T-helper 2 cell (primary cell): ENCODE measurements at places on chromosomes 5 and 9.

DNA sequence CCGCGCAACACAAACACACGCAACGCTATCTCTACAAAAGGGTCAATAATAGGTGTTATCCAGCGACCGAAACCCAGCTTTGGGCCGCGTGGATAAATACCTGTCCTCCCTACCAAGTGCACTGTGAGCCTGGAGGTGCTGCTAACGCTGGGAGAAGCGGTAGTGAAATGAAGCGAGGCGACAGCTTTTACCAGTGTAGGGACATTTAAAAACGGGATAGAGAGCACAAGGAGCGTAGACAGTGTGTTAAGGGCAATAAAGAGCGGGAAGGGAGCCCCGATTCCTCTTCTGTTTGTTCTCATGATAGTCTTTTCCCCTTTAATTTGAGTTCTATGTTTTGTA, 421 bp upstream of the DEPDC1B start:
- DNase-seq: no peak

GRCh38 chr5:34930462-34930844, 1.1 kb downstream of the DNAJC21 start:
- no peak for DNase-seq

- DNase-seq: no peak
These were observed 54.3 kb upstream of the PTPDC1 start for GRCh38 chr9:94029932-94030317.

GRCh38 chr9:124038239-124038638, 26.7 kb downstream of the LHX2 start:
- DNase-seq: no peak

GRCh38 chr5:149147676-149148075, 6.4 kb downstream of the ABLIM3 start:
- DNase-seq: no peak

DNA sequence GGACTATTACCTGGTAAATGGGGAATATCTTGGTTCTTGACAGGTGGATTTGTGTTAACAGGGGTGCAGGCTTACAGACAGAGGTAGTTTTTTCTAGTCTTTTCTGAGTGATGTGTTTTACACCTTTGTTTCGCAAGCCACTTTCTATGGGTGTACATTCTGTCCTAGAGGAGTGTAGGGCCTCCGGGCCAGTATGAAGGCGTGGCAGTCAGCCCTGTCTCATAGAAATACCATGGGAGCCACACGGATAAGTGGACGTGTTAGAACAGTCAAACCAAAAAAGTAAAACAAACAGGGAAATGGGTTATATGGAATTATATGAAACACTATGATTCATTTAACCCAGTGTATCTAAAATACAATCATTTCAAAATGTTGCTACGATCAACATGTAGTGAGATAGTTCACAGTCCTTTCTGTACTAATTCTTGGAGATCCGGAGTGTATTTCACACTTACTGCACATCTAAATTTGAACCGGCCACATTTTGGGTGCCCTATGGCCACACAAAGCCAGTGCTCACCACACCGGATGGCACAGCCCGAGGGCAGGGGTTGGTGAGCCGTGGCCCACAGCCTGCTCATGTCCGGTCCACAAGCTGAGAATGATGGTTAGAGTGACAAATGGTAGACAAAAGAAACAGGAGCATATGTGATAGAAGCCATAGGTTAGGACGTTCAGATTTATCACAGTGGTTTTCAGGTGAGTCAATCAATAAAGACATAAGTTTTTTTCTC, 80.1 kb upstream of the IRX4 start:
- DNase-seq: no peak

DNA sequence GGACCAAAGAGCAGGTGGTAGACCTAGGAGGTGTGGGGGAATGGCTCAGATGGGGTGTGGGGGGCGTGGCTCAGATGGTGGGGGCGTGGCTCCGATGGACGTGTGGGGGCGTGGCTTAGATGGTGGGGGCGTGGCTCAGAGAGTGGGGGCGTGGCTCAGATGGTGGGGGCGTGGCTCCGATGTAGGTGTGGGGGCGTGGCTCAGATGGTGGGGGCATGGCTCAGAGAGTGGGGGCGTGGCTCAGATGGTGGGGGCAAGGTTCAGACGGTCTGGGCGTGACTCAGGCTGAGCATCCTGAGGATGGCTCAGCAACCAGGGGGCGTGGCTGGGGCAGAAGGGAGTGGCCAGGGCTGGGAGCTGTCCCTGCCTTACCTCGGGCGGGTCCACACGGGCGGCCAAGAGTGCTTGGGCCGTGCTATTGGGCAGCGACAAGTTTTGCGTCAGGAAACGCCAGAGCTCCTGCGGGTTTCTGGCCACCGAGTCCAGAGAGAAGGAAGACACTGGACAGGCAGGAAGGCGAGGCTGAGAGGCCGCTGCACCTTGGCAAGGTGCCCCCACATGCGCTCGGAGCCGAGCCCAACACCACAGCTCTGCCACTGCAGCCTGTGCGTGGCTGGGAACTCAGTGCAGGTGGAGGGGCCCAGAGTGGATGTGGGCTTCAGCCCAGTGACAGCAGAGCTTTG, 5.9 kb downstream of the ABCA2 start:
- peak; percentile 84 for DNase-seq

DNA sequence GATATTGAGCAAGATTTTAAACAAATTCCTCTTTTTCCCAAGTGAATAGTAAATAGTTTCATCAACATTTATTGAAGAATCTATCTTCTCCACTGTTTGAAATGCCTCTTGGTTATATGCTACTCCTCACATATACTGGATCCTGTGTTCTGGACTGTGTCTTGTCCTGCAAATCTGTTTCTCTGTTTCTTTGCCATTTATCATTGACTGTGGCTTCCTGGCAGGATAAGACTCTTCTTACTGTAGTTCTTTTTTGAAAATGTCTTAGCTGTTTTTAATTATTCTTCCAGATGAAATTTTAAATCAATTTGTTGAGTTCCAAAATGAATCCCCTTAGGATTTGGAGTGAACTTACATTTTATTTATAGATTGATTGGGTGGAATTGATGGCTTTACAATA, 27.8 kb downstream of the RALGPS1 start:
- DNase-seq: no peak

- no peak for DNase-seq
These were observed 68.8 kb upstream of the LRRC70 start for GRCh38 chr5:62509806-62510205.

GRCh38 chr5:150809363-150809762, 30.8 kb downstream of the SMIM3 start:
- DNase-seq: no peak

- no peak for DNase-seq
These were observed 435.7 kb downstream of the DMAC1 start for GRCh38 chr9:7363777-7364477.

DNA sequence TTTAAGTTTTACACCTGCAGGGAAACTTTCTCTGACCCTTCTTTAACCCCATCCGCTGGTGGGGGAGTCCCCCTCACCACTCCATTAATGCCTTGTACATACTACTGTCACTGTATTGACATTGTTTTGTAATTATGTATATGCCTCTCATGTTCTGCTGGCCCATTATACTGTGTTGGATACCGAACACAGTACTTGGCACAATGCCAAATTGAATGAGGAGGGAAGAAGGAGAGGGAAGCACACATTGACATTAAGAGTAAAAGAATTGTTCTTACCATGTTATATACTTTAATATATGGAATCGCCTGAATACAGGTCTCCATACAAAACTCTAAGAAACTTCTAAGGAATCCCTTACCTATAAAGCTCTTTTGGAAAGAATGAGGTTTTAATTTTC, 73.6 kb upstream of the GRHPR start:
- no peak for DNase-seq

GRCh38 chr5:103441523-103441922, 121.1 kb downstream of the NUDT12 start:
- DNase-seq: no peak

GRCh38 chr9:76150013-76150412, 244.2 kb downstream of the RFK start:
- no peak for DNase-seq

DNA sequence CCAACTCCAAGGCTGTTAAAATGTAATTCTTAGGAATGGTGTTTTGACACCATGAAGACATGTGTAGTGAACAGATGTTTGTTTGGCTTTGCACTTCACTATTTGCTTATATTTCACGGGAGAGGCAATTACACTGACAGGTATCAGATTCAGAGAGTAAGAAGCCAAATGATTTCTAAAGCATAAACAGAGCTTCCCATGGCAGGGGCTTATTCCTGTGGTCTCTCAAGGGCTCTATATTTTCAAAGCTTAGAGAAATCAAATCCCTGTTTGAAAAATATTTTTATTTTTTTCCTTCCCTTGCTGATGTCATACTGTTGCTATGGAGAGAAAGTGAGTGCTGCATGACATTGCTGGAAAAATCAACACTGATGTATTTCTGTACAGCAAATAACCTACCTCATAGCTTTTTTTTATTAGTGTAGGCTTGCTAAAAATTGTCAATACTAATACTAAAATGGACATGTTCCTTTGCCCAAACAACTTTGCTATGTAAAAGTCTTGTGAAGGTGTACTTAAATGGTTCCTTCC, 161.4 kb downstream of the GIN1 start:
- DNase-seq: no peak

GRCh38 chr5:168291964-168292785, 730 bp downstream of the WWC1 start:
- no peak for DNase-seq

GRCh38 chr9:12797037-12797436, 22.2 kb downstream of the LURAP1L start:
- DNase-seq: no peak

- DNase-seq: no peak
These were observed 14.7 kb downstream of the LRRC70 start for GRCh38 chr5:62593331-62593730.

- no peak for DNase-seq
These were observed 66.2 kb downstream of the MPDZ start for GRCh38 chr9:13213337-13213736.

DNA sequence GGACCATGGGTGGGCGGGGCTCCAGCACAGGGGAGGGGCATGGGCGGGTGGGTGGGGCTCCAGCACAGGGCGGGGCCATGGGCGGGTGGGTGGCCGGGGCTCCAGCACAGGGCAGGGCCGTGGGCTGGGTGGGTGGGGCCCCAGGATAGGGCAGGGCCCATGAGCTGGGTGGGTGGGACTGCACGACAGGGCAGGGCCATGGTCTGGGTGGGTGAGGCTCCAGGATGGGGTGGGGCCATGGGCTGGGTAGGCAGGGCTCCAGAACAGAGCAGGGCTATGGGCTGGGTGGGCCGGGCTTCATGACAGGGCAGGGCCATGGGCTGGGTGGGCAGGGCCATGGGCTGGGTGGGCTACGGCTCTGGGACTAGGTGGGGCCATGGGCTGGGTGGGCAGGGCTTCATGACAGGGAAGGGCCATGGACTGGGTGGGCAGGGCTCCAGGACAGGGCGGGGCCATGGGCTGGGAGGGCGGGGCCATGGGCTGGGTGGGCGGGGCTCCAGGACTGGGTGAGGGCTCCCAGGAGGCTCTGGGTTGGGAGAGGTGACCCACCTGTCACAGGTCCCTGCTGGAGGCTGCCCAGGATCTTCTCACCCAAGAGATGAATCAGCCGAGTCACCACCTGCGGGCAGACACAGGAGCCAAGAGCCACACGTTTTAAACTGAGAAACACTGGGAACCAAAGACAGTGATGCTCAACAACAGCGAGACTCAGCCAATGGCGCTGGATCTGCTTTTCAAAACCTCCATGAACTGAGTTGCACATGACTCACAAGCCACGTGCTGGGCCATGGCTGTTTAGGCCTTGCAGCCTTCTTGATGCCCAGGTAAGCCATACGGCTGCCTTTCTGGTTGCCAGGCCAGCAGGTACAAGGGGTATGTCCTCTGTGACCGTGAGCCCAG, 33.6 kb upstream of the NSMF start:
- no peak for DNase-seq

DNA sequence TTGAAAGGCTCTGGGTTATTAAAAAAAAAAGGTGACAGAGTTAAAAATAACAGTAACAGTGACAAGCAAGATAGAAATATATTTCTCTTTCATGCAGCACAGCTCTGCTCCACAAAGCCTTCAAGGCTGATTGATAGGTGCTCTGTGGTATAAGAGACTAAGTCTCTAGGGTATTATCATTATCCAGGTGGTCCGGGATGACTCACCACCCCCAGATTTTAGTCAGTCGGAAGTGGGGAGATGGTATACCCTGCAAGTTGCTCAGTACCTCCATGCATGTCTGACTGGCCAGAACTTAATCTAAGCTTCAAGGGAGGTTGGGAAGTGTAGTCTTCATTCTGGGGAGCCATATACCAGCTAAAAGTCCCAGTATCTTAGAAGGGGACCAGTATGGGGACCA, 76.1 kb downstream of the SLC1A3 start:
- DNase-seq: no peak

DNA sequence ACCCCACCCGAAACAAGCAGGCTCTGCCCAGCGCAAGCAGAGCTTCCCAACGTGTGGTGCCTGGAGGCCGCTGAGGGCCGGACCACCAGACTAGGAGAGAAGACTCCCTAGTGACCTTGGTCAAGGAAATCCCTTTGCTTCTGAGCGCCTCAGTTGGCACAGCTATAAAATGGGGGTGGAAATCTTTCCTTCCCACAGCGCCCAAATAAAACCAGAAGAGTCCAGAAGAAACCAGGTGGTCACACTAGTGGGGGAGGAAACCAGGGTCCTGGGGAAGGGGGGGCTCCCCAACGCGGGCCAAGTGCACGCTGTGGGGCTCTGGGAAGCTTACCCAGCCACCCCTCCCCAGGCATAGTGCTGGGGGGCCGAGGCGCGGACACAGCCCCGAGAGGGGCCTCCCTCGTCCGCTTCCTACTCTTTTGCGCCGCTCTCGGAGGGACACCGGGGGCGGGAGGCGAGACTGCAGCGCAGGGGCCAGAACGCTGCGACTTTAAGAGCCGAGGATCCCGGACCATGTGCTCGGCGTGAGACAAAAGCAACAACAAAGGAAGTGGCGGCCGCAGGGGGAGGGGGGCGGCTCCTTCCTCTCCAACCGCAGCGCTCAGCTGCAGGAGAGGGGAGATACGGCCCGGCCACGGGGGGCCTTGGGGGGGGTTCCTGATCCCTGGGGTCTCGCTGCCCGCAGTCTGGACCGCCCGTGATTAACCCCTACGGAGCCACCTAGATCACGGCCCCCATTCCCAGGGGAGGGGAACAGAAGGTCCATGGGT, 885 bp downstream of the RNF44 start:
- peak; percentile 82 for DNase-seq

- no peak for DNase-seq
These were observed 139.5 kb downstream of the MUSK start for GRCh38 chr9:110807956-110808598.

GRCh38 chr9:37776328-37776727, 8.5 kb downstream of the EXOSC3 start:
- DNase-seq: no peak

DNA sequence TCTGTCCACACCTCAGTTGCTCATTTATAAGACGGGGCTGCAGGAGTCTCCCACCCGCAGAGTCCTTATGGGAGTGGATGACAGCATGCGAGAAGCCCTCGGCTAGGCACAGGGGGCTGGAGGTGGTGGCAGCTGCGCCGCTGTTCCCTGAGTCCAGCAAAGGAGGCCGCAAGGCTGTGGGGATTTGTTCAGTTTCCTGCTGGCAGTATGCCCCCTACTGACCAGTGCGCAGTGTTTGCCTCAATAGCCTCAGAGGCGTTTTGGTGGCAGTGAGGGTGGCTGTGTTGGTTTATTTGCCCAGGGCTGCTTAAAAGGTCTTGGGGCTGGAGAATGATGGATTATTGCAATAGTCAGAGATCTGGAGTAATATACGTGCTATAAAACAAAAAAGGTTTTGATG, 176.3 kb upstream of the OTULINL start:
- no peak for DNase-seq

GRCh38 chr5:123119334-123119986, 30.4 kb downstream of the PRDM6 start:
- no peak for DNase-seq
